ENCODE measurements at places on chromosomes 11 and 22.

DNA sequence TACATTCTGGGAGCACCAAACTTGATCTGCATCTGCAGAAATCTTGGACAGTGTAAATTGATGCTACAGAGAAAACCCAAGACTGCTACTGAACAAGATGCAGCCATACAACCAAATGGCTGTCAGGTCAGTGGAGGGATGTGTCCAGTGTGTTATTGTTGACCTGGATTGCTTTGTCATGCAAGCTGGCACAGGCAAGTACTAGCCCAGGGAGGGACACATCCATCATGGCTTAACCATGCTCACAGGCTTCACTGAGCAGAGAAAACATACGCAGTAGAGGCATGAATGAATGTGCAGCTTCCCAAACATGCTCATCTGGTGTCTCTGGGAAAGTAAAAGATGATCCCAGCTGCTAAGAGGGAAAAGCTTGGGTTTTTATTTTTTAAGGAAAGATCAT is 93.6 kb downstream of the MTNR1B start:
- no peak for DNase-seq

DNA sequence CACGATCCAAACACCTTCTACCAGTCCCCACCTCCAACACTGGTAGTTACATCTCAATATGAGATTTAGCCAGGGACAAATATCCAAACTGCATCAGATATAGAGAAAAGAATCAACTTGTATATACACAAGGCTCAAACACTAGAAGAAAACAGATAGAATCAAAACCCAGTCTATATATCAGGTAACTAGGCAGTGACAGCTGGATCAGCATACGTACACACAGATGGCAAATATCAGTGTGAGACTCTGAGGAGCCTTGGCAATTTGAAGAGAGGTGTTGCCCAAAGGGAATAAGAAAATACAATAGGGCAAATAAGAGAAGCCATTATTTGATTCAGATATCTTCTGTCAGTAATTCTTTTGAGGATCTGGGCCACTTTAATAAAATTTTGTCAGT is 951.3 kb upstream of the CHORDC1 start:
- no peak for DNase-seq

DNA sequence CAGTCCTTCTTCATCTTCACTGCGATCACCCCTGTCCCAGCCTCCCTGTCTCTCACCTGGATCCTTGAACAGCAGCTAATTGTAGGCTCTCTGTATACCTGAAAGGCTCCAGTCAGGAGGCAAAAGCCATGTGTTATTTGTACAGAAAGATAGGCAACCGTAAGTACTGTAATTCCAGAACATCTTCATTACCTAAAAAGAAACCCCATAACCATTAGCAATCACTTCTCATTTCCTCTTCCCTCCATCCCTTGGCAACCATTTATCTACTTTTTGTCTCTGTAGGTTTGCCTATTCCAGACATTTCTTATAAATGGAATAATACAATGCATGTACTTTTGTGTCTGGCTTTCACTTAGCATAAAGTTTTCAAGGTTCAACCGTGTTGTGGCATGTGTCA is 17.8 kb downstream of the NAGA start:
- no peak for DNase-seq

GRCh38 chr11:72773291-72773690 is 20.6 kb downstream of the STARD10 start:
- no peak for DNase-seq

- DNase-seq: no peak
Measured at GRCh38 chr11:134406264-134407185, 5.5 kb downstream of the B3GAT1 start.

- peak; percentile 60 for DNase-seq
Measured at GRCh38 chr22:43993072-43993760, 30.9 kb upstream of the PARVB start.

- no peak for DNase-seq
Measured at GRCh38 chr11:134339756-134340155, 8.0 kb downstream of the GLB1L2 start.

- no peak for DNase-seq
Measured at GRCh38 chr11:13003736-13004493, 5.2 kb upstream of the RASSF10 start.

DNA sequence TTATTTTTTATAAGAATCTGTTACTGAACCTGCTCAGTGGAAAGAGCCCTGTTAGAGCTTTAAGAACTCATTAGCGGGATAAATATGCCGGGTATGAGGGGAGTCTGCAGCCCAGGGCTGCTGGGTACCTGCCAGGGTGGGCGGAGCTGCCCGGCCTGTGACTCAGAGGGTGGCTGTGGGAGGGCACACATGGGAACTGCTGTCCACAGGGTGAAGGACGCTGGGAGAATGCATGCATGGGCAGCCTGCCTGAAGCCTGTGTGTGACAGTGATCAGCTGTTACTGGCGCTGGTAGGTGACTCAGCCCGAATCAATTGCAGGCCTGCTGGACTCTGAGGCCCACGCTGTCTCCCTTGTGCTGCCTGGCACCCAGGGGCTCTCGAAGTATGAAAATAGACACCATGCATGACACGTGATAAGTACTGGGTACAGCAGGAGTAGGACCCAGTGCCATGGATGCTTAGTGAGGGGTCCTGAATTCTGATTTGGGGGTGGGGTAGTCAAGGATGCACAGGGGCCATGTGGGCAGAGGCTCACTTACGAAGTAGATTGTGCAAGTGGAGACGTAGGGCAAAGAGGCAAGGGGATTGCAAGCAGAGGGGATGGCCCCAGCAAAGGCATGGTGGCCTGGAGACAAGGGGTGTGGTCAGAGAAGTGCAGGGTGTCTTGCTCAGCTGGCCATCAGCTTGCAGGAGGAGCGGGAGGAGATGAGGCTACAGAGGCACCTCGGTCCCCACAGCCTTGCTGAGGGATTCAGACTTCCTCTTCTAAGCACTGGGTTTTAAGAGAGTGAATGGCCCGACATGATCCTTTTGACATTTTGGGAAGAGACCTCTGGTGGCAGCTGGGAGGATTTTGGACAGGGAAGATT is 36.5 kb downstream of the GRIK4 start:
- DNase-seq: peak; percentile 73

GRCh38 chr11:61588728-61589191 is 7.9 kb upstream of the SYT7 start:
- no peak for DNase-seq

GRCh38 chr11:67098799-67099429 is 20.1 kb upstream of the KDM2A start:
- no peak for DNase-seq

- no peak for DNase-seq
Measured at GRCh38 chr11:120357620-120358019, 21.4 kb downstream of the ARHGEF12 start.

DNA sequence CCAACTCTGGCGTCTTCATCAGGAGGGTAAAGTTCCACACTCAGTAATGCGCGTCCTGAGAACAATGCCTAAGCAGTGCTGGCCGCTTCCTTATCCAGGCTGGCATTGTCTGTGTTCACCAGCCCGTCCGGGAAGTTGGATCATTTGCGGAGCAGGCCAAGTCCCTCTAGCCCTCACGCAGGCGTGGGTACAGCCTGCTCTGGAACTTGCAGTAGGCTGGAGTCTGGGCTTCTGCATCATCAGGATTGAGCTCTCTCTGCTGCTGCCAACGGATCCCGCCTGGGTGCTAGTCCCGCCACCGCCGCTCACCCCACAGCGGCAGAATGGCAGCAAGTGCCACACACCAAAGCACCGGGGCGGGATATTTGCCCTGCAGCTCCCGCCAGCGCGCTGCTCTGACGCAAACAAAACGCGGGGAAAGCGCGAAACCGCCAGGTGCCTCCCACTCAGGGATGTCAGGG is 29.0 kb downstream of the GLYATL1 start:
- no peak for DNase-seq

DNA sequence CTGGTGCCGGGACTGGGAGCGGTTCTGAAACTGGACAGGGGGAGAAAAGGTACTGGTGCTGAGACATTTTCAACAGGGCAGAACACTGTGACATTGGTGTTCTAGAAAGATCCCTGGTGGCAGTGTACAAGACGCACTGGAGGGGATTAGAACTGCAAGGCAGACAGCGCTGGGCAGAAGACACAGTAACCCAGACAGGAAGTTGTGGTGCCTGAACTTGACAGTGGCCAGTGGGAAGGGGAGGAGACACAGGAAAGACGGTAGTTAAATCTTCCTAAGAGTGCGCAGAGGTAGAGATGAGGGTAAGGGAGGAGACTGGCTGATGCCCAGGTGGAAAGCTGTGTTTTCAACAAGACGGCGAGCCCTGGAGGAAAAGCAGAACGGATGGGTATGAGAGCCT is 24.5 kb downstream of the FAM227A start:
- no peak for DNase-seq

- DNase-seq: no peak
Measured at GRCh38 chr22:50221410-50222300, 20.8 kb downstream of the SELENOO start.

GRCh38 chr22:40648386-40648785 is 11.9 kb upstream of the MRTFA start:
- no peak for DNase-seq

- no peak for DNase-seq
Measured at GRCh38 chr22:30921108-30921507, 47.5 kb downstream of the MORC2 start.

DNA sequence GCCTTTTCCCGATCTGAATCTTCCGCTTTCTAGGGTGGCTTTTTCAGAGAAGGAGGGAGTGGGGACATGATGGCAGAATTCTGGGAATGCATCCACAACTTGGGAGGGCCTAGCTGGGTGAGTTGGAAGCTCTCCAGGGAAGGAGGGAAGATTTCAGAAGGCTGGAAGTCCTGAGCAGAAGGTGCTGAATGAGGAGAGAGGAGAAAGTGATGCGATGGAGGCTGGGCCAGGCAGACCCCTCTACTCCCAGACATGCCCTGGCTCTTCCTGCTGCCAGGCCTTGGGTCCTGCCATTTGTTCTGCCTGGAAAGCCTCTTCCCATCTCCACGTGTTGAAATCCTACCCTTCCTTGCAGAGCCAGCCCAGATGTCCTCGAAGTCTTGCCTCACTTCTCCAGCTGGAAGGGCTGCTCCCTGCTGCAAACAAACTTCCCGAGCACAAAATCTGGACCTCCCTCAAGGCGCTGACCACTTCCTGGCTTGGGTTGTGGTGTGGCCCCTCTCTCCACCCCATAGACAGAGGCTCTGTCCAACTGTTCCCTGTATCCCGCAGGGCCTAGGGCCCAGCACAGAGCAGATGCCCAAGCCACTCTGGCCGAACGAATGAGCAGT is 16.8 kb downstream of the LRRC32 start:
- no peak for DNase-seq

- no peak for DNase-seq
Measured at GRCh38 chr11:116114198-116114651, 610.0 kb upstream of the CADM1 start.

GRCh38 chr11:102293873-102294601 is 23.2 kb upstream of the BIRC3 start:
- DNase-seq: no peak

DNA sequence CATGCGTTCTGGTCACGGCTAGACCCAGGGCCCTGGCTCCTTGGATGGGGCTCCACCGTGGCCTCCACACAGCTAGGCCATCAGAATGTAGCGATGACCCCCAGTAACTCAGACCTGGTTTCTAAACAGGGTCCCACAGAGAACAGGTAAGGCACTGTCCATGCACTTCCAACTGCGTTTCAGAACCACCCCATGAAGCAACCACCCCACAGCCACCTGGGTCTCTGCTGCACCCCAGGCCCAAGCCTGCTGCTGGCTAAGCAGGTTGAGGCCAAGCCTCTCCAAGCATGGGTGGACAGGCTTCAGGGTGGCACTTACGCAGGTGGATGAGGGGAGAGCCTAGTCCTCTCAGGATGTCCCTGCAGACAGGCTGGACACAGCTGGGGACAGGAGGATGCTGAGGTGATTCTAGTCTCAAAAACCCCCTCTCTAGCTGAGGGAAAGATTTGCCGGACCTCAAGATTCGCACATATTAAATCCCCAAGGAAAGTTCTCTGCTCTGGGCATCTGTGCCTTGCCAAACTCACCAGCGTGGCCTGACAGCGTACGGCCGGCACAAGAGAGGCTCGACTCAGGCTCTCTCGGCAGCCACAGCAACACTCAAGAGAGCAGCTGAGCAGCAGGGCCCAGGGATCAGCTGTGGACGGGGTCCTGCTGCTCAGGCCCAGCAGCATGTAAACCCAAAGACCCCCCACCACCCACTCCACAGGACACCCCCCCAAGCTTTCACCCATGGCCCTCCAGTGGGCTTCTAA is 141.6 kb downstream of the CRYBB2 start:
- no peak for DNase-seq

GRCh38 chr11:104678408-104678807 is 219.9 kb downstream of the CASP12 start:
- no peak for DNase-seq

GRCh38 chr22:23117891-23118646 is 23.7 kb downstream of the RSPH14 start:
- DNase-seq: no peak

DNA sequence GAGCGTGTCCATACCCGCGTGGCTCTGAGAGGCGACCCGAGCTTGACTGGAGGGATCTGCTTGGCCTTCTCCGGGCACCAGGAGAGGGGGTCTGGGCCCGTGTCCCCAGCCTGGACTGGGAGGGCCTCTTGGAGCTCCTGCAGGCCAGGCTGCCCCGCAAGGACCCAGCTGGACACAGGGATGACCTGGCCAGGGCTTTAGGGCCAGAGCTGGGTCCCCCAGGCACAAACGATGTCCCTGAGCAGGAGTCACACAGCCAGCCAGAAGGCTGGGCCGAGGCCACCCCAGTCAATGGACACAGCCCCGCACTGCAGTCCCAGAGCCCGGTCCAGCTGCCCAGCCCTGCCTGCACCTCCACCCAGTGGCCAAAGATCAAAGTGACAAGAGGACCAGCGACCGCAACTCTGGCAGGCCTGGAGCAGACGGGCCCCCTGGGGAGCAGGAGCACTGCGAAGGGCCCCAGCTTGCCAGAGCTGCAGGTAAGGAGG is 38.2 kb downstream of the TRIOBP start:
- no peak for DNase-seq
